SW 1271 (cell line): ENCODE measurements at places on chromosomes 3 and 15.

DNA sequence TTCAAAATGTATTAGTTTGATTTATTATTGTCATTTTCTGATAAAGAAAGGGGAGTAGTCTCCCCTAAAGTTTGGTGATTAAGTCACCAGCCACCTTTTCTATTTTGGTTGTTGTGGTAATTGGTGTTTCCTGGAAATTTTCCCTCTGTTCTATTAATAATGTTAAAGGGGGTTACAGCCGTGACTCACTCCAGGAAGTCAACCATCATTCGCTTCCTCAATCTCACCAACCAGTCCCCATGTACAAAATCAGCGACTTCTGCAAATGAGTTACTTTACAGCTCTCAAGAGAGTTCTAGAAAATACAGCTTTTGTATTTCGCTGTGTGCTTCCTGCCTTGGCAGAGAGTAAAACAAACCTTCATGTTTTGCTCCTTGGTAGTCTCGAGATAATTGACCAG lies 285.1 kb downstream of the LPP start:
- DNase-seq: no peak

DNA sequence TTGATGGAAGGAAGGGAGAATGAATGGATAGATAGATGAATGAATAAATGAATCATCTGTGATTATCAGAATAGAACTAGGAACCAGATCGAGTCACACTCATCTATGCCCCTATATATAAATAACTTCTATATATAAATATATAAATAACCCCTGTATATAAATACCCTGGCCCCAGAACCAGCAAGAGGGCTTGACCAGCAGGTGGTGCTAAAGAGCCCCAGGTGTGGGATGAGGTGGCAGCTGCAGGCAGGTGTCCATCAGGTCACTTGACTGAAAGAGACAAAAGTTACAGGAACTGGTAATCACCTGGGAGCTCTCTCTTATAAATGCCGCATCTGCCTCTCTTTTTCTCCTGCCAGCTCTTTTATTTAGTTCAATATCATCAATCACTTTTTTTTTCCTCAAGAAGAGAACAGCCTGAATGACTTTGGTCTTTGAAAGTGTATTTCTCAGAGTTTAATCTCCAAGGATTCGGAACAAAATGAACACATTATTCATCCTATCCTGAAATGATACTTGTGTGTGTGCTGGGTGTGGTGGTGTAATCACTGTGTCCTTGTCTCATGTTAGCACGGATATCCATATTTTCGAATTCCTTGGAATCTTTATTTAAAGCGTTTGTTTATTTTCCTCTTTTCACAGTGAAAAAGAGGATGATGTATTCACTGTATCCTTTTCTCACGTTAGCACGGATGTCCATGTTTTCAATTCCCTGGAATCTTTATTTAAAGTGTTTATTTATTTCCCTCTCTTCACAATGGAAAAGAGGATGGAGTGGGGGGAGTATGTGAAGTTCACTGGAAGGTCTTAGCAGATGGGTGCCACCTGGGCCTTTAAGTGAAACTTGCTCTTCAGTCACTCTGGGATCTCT lies 35.4 kb upstream of the ATG7 start:
- DNase-seq: no peak

DNA sequence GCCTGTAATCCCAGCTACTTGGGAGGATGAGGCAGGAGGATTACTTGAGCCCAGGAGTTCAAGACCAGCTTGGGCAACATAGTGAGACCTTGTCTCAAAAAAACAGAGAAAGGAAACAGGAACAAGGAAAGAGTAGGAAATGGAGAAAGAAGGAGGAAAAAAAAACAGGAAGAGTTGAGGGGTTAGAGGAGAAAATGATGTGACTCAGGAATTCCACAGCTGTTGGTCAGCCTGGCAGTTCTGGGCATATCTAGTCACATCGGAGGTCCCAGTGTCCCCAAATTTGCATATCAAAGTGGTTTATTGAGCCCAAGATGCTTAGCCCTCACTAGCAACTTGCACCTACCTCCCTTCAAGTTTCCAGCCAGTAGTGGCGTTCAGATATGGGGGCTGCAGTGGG lies 18.8 kb upstream of the JMJD7 start:
- DNase-seq: no peak

- DNase-seq: no peak
These were observed 27.1 kb upstream of the SNRPA1 start for GRCh38 chr15:101322016-101322695.

DNA sequence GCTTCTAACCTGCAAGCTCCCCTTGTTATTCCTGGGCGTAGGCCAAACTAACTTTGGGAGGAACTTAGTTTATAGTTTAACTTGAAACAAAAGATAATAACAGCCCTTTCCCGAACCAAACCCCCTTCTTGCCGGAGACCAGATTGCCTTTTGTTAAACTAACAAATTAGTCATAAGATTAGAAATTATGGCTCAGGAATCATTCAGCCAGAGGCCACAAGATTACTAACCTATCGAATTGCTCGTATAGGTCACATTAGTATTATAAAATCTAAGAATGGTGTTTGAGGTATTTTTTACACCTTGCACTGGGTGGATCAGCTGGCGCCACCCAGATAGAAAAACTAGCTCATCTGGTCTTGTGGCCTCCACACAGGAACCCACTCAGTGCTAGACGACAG lies 65.3 kb upstream of the RAP2B start:
- no peak for DNase-seq

- no peak for DNase-seq
These were observed 14.5 kb upstream of the SLC6A1 start for GRCh38 chr3:10977892-10978510.

- no peak for DNase-seq
These were observed 117.0 kb upstream of the PTX3 start for GRCh38 chr3:157319672-157320071.

DNA sequence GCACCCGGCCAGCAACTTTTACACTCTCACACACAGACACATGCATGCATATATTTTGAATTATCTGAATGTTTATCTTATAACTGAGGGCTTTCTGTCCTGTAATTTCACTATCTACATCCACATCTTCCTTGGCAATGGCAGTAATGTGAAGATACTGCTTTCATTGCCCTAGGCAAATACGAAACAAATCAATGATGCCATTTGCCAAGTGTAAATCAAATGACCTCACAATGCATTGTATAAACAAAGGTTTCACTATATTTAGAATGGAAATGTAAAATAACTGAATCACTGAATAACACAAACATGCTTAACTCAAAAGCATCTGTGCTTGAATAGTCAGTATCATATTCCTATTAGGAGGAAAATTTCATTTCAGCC lies 455.6 kb downstream of the TBL1XR1 start:
- no peak for DNase-seq

DNA sequence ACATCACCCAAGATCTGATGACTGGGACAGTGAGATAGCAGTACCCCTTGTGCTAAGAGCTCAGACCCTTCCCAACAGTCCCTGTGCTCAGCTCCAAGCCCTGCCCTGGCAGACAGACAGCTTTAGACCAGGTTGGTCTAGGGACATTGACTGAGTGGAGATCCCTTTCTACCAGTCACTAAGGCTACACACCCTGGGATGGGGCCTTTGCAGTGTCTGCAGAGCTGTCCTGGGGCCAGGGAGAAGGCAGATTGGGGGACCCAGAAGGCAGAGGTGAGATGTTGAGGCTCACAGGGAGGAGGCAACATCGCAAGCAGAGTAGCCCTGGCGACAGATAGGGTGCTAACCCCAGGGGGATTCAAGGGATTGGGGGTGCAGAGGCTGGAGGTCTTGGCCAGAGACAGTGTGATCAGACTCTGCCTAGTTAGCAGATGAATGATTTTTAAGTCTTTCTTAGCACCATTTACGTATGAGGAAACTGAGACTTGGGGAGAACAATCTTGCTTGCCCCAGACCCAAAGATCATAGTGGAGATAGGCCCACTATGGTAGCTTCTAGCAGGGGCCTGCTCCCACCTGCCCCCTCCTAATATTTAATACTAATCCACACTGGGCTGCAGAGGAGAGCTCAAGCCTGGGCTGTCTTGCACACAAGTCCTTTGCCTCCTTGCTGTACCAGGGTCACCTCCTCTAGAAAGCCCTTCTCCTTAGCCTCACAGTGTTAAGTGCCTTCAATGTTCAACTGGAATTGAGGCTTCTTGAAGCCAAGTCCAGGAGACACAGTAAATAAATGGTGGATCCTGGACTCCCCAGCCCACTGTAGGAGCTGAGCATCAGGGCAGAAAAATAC lies 32.6 kb downstream of the HMCES start:
- no peak for DNase-seq

DNA sequence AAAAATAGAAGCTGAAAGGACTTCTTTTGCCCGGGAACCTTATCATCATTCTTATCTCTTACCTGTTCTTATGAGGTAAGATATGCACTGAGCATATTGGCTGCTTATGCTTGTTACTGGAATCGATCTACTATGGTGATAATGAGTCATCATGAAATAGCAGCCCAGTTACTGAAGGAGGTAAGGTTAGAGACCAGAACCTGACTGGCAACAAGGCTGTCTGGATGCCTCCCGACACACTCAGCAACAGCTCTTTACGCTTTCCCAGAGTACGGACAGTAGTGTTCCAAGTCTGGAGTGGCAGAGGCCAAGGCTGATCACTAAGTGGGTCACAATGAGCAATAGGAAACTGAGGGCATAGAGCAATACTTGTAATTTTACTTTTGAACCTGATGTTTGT lies 314.1 kb downstream of the NLGN1 start:
- DNase-seq: no peak

- DNase-seq: no peak
These were observed 24.7 kb downstream of the XPC start for GRCh38 chr3:14153663-14154062.

- DNase-seq: no peak
These were observed 163.1 kb upstream of the GALNT15 start for GRCh38 chr3:16011376-16011775.

GRCh38 chr3:109140318-109140717 lies 3.8 kb downstream of the C3orf85 start:
- no peak for DNase-seq

DNA sequence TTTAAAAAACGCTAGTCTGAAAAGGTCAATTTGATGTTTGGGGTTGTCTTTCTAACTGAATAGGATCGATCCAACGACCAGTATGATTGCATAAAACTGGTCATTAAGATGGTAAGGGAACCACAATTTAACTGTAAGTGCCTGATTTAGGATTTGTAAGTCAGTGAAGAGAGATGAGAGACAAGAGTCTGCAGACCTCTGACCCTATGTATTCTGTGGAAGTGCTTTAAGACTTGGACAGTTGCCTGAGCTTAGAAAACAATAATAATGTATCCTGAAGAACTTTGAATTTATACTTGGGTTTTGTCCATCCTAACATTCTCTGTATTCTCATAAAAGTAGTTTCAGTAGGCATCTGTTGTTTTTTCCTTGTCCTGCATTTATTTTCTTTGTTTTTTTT lies 221.4 kb upstream of the SUCLG2 start:
- no peak for DNase-seq

- DNase-seq: no peak
These were observed 14.2 kb downstream of the ARID3B start for GRCh38 chr15:74555192-74555591.

GRCh38 chr3:55875113-55875512 lies 388.0 kb upstream of the WNT5A start:
- DNase-seq: no peak

- no peak for DNase-seq
These were observed 33.0 kb downstream of the TRIM42 start for GRCh38 chr3:140710711-140711389.

- DNase-seq: peak; percentile 19
These were observed 29.5 kb downstream of the CLEC3B start for GRCh38 chr3:45055411-45056143.

DNA sequence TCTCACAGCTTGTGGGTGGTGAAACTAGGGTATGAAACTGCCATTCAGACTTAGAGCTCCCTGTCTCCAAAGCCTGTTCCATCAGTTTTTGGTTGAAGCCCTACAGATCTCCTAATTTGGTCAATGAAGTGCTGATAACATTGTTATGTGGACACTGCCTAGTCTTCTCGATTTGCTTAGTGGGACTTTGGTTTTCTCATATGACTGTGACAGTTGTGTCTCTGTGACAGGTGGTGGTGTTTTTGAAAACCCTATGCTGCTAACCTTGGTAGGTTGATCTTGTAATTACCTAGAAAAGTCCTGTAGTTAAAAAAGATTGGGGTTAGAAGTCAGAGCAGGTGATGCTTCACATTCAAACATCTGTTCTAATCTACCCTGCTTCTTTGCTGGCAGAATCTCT lies 9.2 kb downstream of the PPM1L start:
- DNase-seq: no peak

DNA sequence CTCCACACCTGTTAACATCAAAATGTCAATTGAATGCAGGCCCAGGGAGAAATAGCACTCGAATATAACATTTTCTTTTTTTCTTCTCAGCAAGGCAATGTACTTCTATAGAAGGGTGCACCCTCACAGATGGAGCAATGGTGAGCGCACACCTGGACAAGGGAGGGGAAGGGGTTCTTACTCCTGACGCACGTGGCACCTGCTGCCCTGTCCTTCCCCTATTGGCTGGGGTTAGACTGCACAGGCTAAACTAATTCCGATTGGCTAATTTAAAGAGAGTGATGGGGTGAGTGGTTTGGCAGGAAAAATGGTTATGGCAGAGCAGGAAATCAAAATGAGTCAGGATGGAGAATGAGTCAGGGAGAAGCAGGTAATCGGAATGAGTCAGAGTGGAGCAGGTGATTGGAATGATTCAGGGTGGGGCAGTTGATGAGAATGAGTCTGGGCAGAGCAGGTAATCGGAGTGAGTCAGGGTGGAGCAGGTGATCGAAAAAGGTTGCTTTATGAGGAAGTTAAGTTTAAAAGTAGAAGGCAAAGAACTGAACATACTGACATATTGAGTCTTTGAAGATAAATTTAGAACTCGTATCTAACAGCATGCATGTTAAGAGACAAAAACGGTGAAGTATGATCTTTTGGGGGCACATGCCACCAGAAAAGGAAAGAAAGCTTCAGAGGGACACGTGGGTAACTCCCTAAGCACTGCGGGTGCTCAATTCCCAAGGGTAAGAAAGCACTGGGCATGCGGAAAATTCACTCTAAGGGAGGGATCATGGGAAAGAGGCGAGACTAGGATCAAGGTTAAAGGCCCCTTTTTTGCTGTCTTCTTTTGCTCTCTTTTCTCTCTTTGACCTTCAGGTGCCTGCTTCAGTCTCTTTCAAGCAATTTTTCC lies 72.9 kb upstream of the GALNT15 start:
- peak; percentile 14 for DNase-seq

DNA sequence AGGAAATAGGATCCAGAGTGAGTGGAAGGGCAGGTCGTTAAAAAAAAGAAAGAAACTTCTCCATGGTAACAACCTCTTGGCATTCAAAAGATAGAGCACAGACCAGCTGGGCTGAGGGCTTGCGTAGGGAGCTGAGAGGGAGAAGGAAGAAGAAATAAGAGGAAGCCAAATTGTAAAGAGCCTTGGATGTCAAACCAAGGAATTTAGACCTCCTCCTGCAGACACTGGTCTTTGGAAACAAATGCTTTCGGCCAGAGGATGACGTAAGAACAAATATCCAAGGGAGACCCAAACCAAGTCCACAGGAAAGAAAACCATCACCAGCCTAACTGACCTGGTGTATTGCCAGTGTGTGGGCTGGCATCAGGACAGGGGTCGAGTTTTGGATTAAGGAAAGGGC lies 155.2 kb downstream of the UACA start:
- DNase-seq: no peak

GRCh38 chr3:73401059-73401458 lies 223.7 kb downstream of the PDZRN3 start:
- DNase-seq: no peak
